NCI-H146 (cell line): ENCODE measurements at places on chromosomes 12 and 14.

DNA sequence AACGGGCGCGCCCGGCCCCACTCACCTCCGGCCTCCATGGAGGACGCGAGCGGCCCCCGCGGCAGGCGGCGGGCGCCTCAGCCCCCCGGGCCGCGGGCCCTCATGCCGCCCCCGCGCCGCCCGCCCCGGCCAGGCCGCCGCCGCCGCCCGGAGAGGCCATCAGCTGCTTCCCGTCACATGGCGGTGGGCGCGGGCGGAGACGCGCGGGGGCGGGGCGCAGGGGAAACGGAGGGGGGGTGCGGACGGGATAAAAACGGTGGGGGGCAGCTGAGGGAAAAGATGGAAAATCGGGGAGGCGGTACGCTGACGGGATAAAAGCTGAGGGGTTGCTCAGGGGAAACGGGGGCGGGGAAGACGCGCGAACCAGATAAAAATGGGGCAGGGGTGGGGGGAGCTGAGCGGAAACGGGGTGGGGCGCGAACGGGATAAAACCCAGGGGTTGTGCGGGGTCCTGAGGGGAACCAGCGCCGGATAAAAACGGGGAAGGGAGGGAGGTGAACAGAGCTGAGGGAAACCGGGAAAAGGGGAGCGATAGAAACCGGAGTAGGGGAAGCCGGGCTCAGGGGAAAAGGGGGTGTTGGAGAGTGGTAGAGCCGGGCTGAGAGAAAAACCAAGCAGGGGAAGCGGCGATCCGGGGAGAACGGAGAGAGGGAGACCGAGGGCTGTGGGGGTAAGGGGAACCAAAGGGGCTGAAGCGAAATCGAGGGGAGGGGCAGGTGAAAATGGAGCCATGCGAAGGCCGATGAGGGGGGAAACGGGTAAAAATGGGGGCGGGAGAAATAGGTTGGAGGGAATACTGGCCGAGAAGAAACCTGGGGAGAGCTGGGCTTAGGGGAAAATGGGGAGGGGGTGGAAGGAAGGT is at the start of gene WSB2:
WSB2 (minus strand) TSS at position 169 of the 862 bp plus-strand sequence; CDS start at position 38, 131 bp downstream.
- DNase-seq: peak; percentile 78

- no peak for DNase-seq
Measured at GRCh38 chr14:31307618-31308017, 100.0 kb upstream of the HECTD1 start.

DNA sequence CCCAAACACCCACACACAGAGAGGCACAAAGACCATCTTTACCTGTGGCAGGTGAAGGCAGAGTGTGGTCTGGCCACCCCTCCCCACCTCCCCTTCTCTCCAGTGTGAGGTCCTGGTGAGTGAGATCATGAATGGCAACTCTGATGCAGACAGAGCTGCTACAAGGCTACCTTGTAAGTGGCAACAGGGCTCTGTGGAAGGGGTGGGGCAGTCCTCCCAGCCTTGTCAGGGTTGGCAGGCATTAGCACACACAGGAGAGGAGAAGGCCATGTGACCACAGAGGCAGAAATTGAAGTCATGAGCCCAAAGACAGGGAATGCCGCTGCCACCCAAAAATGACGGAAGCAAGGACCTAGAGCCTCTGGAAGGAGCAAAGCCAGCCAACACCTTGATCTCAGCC is 30.7 kb downstream of the VWF start:
- DNase-seq: no peak

- no peak for DNase-seq
Measured at GRCh38 chr12:70427611-70428010, 61.5 kb downstream of the KCNMB4 start.

GRCh38 chr14:22232486-22232885 is 356.5 kb downstream of the DAD1 start:
- no peak for DNase-seq

- DNase-seq: no peak
Measured at GRCh38 chr14:54467280-54467679, 21.5 kb downstream of the GMFB start.

- DNase-seq: no peak
Measured at GRCh38 chr12:24854908-24855307, 94.0 kb downstream of the BCAT1 start.

DNA sequence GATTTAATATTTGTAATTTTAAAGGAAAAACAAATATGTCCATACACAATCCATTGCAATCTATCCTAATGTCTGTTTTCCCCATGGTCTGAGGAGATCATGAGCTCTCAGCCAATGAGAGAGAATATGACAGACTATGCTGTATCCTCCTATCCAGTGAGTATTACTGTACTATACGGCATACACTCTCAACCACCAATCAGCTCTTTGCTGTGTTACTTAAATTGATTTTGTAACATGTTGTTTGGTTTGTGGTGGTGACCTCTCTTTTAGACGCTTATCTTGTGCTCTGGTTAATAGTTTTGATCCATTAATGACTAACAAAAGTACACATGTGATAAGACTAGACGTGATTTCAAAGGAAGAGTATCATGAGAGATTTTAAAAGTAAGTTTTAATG is 231.5 kb upstream of the FOXN3 start:
- DNase-seq: no peak

GRCh38 chr12:122082621-122083356 is 4.2 kb downstream of the MLXIP start:
- no peak for DNase-seq

DNA sequence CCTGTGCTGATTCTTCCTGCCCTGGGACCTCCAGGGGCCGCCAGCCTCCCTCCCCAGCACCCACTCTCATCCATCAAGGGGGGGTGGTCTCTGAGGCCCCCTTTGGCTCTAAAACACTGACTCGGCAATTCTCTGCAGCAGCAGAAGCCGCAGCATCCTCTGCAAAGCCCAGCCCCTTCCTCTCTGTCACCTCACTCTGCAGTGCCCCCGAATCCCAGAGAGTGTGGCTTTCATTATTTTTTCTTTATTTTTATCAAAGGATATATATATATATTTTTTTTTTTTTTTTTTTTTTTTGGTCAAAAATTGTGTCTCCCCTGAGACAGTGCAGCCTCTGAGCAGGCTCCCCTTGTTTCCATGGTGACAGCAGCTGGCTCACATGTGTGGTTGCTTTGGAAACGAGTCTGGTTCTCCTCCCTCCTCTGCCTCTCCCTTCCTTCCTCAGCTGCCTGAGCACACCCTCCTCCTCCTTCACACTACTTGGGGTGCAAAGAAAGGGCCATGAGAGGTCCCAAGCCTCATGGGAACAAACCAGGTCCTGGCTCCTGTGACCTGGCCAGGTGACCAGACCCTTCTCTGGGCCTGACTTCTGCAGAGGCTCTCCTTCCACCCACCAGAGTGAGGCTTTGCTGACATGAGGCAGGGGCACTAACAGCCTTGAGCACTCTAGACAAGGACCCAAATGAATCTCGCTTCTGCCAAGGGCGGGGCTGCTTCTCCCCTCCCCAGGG is 100.5 kb downstream of the LRRC74A start:
- DNase-seq: peak; percentile 12

- no peak for DNase-seq
Measured at GRCh38 chr14:95275494-95275893, 44.2 kb downstream of the CLMN start.

DNA sequence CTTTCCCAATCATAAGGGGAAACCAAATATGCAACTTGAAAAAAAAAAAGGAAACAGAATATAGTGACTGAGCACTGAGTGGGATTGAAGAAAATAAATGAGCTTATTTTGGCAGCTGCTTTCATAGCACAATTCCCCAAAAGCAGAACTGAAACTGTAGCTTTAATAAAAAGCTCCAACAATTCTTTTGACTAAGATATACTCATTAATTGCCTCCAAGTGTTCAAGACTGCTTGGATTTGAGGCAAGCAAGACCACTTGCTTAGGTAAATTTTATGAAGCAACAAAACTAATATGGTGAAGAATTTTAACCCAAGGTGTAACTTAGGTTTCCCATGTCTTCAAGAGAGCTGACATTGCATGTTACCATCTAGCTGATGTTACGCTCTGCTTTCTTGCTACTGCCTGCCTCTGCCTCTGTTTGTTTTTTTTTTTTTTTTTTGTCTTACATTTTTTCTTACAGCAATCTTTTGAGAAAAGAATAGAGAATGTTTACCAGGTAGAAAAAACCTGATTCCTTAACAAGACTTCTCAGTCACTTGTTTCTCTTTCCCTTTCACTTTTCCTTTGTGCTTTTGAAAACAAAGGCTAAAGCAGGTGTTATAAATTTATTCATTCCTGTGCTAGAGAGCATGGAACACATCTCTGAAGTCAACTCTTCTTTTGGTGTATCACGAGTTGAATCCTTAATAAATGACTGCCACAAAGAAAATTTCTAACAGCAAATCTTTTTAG is 134.4 kb downstream of the BCAT1 start:
- DNase-seq: no peak

DNA sequence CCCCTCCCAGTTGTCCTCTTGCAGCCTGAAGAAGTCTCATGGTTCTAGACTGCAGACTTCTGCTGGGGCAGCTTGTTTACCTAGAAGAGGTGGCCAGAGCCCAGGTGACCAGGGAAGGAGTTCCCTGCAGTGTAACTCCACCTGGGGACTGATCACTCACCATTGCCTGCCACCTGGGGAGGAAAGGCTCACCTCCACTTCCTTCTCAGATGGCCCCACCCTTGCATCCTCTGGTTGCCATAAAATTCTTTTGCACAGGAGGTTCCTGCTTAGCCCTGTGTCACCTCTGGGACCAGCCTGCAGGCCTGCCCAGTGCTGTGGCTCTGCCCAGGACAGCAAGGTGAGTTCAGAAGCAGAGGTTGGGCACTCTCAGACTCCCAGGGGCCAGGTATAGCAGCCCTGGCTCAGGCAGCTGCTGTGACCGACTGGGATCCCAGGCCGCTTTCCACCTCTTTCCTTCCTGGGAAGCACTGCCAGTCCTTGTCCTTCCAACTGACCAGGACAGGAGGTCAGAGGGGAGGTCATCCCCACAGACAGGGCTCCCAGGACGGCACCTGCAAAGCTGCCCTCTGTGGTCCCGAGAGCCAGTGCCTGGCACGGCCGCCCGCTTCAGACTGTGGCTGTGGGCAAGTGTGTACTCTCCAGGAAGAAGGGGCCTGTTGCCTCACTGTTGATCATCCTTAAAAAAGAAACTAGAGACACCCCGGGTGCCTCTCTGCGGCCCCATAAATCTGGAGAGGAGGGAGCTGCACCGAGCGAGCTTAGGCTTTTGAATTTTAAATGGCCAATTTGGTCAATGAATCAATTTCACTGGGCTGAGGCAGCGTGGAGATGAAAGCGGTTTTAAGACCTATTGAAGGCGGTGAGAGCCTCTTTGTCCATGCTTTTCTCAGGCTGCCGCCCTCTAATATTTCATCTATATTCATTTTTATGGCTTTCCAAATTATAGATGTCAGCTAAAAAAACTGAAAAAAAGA is 79.5 kb upstream of the C14orf180 start:
- no peak for DNase-seq

DNA sequence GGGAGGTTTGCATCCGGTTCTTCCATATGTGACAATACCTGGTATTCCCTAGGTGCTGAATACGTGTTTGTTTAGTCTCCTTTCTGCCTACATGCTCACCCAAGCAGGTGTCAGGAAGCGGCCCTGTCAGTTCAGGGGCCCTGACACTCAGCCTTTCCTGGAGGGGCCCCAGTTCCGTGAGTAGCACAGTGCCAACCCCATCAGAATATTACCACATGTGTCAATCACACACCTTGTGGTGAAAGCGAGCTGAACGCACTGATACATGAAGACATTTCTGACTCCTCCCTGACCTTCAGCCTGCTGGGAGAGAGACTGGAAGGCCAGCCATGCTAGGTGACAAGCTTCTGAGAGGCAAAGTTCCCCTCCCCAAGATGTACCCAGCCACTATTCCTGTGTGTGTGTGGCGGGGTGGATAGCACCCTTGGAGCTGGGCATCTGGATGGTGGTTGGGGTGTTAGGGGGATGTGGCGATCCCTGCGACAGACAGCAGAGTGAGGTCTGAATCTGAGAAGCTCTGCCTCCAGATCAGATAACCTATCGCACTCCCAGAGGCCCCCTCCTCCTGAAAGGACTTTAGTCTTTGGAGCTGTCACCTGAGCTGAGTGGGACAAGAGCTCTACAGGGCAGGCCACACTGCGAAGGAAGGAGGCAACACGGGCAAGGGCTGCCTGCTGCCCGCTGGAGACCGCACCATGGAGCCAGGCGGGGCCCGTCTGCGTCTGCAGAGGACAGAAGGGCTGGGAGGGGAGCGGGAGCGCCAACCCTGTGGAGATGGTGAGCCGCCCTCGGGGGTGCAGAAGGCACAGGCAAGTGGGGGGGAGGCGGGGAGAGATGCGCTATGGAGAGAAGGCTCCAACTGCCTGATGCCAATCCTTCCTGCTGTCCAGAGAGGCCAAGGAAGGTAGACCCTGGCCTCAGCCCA is at the start of gene SOAT2:
SOAT2 (plus strand) TSS at position 604 of the 925 bp plus-strand sequence; CDS start at position 696, 92 bp downstream.
- DNase-seq: peak; percentile 37

GRCh38 chr14:101508196-101508947 is 52.9 kb upstream of the DIO3 start:
- no peak for DNase-seq
